Stimulated activated naive CD4-positive, alpha-beta T cell (primary cell): ENCODE measurements at places on chromosomes 5 and 9.

GRCh38 chr5:91366551-91366950, 16.6 kb downstream of the ARRDC3 start:
- DNase-seq: no peak

DNA sequence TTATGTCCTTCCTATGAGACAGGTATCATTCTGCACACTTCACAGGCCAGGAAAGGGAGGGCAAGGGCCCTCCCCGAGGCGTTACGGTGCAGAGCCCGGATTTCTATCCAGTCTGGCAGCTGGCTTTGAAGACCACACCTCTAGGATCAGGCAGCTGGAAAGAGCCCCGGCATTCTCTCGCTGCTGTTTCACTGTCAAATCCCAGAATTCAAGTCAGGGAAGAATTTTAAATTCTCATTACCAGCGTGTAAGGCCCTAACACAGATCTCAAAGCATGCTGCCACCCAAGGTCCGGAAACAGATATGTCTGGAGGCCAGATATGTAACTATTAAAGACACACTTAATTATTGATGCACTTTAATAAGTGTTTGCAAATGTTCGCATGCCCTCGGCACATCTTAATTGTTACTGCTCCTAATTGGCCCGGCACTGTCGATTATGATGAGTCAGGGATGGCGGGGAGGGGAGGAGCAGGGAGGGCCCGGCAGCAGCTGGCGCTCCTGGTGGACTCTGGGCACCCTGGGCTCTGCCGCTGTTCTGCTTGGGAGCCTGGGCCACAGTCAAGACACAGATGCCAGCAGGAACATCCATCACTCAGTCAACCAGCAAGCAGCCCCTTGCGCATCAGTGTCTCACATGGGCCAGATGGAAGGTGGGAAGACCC, 76.3 kb upstream of the BARHL1 start:
- DNase-seq: no peak

- DNase-seq: no peak
Observed at GRCh38 chr5:114435885-114436299, 74.0 kb downstream of the KCNN2 start.

DNA sequence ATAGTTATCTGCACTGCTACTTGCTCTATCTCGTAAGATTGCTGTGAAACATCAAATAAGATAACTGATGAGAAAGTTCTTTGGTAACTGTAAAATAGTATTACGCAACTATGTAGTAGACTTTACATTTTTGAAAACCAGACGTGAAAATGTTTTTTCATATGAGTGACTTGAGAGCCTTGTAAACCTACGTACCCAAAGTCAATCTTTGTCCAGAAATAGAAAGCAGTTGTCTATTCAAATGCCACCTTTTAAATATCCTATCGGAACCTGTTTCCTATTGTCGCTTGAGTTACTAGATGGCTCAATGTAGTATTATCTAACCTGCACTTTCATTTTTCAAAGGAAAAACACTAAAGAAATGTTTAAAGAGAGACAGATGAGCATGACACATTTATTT, 1.6 kb downstream of the FNIP1 start:
- DNase-seq: no peak

DNA sequence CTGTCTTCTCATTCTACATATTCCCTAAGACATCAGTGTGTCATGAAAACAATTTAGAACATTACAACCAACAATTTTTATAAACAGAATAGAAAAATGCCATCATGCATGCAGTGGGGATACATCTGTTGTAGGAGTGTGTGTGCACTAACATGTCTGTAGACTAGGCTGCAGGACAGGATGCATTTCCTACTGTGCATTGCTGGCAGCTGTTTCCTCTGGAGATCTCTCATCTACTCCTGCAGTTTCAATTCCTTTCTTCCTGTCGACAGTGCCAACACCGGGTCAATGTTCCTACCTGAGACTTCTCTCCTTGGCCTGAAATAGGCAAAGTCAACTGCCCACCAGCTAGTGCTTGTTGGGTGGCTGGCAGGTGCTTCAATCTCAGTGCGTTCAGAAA, 69.8 kb downstream of the ANKH start:
- DNase-seq: no peak

GRCh38 chr5:79886456-79886855, 104.6 kb downstream of the MTX3 start:
- no peak for DNase-seq

DNA sequence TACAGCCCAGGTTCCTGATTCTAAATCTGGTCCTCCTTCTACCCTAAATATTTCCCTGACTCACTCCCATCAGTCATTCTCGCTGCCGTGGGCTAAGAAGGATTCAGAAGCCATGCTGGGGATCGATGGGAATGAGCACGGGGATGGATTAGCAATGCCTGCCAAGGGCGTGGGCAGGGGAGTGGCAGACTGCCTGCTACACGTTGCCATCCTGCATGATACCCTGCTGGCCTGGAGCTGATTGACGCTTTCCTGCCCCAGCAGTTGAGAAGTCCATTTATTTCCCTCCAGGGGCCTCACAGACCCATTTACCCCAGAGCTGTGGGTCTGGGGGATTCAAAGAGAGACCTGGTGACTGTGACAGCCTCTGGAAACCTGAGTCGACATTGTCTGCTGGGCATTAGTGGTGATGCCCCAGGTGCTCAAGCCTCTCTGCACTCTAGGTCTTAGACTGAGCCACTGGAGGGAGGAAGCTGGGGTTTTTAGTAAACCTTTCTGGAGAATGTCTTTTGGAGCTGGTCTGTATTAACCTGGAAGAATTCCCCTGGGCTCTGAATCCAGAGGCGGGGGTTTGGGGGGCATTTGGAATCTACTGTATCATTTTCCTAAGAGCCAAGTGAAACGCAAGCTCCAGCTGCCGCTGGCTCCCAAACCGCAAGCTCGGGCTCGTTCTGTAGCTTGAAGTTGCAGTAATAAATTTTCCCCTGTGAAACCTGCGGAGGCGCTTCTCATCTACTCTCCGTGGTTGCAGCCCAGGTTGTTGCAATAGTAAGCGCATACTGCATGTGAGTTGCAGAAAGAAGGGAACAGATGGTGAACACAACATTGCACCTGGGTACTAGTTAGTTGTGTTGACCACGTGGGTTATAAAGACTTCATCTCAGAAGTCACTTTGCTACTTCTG, 76.3 kb upstream of the RAPGEF1 start:
- DNase-seq: no peak

- no peak for DNase-seq
Observed at GRCh38 chr9:450057-450456, 235.4 kb downstream of the DOCK8 start.

GRCh38 chr9:116325924-116326323, 172.3 kb downstream of the PAPPA start:
- no peak for DNase-seq
